ENCODE measurements at places on chromosomes 2 and 18.

GRCh38 chr2:205734436-205735037 lies 52.2 kb downstream of the NRP2 start:
- DNase-seq: no peak

- DNase-seq: no peak
These were observed 633 bp downstream of the KIAA1328 start for GRCh38 chr18:36829362-36830157.

DNA sequence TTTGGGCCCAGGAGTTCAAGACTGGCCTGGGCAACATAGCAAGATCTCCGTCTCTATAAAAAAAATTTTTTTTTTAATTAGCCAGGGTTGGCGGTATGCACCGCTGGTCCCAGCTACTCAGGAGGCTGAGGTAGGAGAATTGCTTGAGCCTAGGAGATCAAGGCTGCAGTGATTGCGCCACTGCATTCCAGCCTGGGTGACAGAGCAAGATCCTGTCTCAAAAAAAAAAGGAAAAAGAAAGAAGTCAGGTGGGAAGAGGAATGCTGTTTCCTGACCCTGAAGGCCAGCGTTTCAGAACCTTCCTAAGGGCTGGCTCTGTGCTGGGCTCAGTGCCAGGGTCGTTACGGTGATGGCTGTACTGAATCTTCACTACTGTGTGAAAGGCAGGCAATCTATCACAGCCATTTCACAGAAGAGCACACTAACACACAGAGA lies 35.0 kb upstream of the AGAP1 start:
- no peak for DNase-seq

DNA sequence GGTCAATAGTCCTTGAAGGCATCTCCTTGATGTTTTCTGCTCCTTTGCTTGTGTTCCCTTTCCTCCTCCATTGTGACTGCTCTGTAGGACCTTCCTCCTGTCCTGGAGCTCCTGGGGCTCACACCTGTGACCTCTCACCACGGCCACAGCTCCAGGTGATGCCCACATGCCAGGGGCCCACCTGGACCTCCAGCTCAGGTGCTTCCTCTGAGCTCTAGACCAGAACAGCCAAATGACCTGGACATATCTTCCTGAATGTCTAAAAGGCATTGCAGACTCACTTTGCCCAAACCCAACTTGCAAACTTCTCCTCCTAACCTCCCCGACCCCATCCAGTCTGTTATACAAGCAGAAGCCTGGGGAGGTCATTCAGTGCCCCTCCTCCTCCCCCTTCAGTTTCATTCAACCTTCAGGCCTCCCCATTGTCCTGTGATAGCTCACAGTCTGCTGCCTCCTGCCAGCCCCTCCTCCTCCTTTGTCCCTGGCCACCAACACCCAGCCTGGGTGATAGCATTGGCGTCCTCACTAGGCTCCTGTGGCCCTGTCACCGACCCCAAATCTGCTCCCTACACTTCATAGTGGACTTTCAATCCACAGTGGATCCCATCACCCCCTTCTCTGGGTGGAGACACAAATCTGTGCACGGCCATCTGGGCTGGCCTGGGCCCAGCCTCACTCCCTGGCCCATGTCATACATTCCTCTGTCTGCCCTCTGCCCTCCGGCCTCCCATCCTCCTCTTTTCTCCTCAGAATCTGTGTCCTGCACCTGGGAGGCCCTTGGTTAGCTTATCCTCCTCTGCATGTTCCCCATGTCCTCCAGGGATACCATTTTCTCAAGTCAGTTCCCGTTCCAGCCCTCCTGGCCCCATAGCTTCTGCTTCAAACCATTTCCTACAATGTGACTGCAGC lies 310.4 kb upstream of the HDAC4 start:
- no peak for DNase-seq

- no peak for DNase-seq
These were observed 28.4 kb downstream of the BOLA3 start for GRCh38 chr2:74119339-74119738.

DNA sequence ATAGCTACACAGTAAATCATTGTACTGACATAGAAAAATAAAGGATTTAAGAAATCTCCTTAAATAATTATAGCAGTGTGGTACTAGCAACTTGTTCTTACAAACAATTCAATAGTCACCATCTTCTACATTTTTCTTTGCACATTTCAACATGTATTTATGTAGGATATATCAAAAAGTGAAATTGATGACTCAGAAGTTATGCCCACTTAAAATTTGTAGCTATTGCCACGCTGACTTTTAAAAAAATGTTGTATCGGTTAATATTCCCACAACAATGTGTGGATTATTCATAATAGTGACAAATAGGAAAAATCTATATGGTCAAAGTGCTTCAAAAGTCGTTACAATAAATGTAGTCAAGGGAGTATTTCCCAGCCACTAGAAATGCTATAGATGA lies 6.7 kb downstream of the TGFA start:
- no peak for DNase-seq
